ENCODE measurements at places on chromosomes 3 and 15.

GRCh38 chr15:83947156-83947555 is 288.4 kb upstream of the GOLGA6L4 start:
- no peak for DNase-seq

DNA sequence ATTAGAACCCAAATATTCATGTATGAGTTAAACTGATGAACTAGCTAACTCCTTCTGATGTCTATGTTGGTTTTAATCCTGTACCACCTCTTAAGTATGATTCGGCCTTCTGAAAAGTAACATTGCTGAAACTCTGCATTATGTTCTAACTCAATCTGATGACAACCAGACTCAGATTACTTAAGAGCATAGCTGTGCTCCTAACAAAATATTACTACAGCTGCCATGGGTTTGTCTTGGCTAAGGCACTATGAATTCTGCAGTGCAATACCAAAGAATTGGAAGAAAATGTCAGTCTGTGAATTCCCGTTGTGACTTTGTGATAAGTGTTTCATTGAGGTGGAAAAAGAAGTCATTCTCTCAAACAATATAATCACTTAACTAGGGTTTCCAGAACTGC is 224.4 kb downstream of the ZMAT3 start:
- DNase-seq = peak; percentile 21

DNA sequence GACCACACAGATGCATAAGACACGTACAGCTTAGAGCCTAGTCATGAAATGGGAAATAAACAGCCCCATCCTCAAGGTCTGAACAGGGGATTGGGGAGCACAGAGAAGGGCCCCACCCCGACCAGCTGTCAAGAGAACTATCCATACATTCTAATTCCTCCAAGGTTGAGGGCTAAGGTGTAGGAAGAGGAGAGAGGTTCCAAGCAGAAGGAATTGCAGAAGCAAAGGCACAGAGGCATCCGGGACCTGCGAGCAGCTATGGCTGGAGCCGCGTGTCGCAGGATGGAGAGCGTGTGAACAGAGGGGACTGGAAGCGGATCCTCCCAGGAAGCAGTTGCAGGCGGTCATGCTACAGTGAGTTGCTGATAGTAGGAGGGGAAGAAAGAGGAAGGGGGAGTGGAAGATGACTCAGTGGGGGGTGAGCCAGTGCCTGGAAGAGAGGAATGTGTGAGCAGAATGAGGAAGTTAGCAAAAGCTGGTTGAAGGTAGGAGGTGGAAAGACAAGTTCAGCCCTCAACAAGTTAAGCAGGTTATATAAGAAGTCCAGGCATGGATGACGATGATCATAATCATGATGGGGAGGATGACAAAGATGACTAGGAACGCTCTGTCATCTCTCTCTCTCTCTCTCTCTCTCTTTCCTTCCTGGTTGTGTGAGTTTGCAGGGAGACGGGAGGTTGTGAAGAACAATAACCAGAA is 89.7 kb downstream of the LIPC start:
- peak; percentile 33 for DNase-seq

DNA sequence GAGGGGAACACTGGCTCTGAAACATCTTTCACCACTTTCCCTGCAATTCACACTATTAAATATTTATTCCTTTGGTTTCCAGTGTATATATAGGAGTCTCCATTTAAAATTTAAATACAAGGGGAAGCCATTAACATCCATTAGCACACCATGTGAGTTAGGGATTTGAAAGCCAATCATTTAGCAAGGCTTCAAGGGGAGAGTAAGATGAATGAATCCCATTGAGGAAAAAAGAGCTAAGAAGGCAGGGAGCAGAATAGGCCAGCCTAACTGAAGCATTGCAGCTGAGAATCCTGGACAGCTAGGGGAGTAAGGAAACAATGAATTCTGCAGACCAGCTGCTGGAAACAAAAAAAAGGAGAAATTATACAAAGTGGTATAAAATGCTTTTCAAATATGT is 426.1 kb downstream of the IL5RA start:
- DNase-seq = no peak

GRCh38 chr3:29614954-29615353 is 334.1 kb downstream of the RBMS3 start:
- no peak for DNase-seq

DNA sequence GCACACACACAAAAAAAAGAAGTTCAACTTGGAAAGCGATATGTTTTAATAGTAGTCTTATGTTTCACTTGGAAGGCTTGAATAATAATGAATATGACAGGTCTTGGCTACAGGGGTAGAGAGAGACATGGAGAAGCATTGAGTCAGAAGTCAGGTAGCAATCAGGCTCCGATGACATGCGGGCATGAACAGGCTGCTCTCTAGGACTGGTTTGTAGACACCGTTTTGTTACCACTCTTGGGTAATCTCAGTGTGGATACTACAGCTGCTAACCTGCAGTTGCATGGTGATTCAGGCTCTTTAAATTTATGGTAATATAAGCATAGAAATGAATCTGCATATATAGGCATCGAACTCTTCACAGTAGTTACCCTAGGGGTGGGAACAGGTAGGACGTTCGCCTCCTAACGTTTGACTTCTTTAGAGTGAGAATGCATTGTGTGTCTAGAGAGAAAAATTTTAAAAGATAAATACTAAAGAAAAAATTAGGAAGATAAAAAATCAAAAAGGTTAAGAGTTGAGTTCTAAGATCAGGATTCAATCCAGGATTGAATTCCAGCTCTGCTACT is 241.6 kb upstream of the KBTBD8 start:
- DNase-seq = no peak

DNA sequence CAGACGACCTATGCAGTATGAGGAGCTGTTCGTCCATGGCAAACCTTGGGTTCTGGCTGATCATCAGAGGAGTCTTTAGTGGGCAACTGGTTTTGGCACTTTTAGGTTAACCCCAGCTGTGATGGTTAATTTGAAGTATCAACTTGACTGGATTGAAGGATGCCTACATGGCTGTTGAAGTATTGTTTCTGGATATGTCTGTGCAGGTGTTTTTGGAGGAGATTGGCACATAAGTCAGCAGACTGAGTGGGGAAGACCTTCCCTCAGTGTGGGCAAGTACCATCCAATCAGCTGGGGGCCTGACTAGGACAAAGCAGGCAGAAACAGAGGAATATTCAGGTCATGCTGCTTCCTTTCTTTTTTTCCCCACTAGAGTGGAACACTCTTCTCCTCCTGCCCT is 284.1 kb downstream of the NFKBIZ start:
- no peak for DNase-seq

DNA sequence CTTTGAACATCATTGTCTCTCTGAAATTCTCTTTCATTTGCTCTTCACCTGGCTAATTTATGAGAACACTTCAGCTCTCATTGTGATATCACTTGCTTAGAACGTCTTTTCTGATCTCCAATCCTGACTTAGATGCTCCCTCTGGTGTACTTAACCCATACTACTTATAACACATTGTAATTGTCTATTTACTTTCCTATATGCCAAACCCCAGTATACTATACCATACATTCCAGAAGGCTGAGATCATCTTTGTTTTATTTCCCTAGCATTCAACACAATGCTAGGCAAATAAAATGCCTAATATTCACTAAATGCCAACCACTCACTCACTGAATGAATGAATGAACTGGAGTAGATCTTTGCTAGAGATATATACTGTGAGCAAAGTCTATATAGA is 27.0 kb upstream of the PEX5L start:
- no peak for DNase-seq

DNA sequence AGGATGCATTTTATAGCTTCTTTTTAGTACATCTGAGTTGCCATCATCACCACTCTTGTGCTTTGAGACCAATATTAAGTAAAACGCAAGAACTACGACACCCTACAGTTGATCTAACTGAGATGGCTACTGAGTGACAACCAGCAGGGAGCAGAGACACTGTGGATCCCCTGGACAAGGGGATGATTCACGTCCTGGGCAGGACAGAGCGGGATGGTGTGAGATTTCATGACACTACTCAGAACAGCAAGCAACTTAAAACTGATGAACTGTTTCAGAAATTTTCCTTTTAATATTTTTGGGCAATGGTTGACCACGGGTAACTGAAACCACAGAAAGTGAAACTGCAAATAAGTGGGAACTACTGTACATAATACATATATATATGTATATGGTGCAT is 299.2 kb downstream of the ADAMTS17 start:
- no peak for DNase-seq

- DNase-seq = no peak
Measured at GRCh38 chr3:122996038-122996580, 31.5 kb downstream of the SEMA5B start.

- peak; percentile 23 for DNase-seq
Measured at GRCh38 chr15:38398134-38398533, 55.8 kb upstream of the FAM98B start.

DNA sequence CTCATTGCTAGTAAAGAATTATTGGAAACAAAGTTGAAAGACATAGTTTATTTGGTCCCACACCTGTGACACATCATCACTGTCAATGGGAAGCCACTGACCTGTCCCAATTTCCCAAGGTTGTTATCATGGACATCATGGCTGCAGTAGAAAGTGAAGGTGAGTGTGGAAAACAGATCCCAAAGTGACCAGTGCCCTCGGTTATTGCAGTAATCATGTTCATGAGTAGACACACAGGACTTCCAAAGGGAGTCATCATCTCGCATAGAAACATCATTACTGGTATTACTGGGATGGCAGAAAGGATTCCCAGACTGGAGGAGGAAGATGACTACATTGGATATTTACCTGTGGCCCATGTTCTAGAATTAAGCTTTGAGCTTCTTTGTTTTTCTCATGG is 14.7 kb downstream of the TF start:
- no peak for DNase-seq

GRCh38 chr3:170889630-170890029 is 18.8 kb downstream of the EIF5A2 start:
- no peak for DNase-seq

GRCh38 chr3:8103954-8104353 is 397.7 kb upstream of the LMCD1 start:
- no peak for DNase-seq

DNA sequence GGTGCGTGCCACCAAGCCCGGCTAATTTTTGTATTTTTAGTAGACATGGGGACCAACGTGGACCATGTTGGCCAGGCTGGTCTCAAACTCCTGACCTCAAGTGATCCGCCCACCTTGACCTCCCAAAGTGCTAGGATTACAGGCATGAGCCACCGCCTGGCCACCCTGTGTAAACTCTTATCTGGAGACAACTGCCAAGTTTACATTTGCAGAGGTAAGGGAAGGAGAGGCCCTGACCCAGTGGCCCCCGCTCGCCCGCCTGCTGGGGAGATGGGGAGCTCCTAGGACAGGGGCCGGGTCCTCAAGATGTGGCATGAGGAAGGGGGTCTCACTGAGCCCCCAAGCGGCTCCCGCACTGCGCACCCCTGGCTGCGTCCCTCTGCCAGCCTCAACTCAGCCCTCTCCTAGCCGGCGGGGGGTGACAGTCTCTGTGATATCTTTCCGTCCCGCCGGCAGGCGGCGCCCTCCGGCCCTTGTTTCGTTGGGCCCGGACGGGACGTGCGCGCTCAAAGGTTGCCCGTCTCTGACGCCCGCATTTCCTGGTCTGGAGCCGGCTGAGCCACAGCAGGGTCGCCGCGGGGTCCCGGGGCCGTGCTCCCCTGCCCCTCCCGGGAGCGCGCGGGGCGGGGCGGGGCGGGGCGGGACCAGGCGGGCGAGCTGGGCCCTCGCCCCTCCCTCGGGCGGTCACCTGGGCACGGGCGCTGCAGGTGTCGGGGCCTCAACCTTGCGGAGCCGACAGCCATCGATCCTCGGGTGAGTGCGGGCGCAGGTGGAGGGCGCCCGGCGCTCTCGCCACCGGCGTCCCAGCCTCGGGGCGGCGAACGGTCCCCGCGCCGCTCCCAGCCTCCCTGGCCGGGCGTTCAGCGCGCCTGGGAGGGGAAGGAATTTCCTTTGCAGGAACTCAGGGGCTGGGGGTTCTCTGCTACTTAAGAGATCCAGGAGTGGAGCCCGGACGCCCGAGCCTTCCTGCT is at the start of gene GPR160:
TSS of gene GPR160 (plus strand) at position 533 of the 971 bp plus-strand sequence. CDS start 45,978 bp downstream, outside the sequence.
- DNase-seq = peak; percentile 57

DNA sequence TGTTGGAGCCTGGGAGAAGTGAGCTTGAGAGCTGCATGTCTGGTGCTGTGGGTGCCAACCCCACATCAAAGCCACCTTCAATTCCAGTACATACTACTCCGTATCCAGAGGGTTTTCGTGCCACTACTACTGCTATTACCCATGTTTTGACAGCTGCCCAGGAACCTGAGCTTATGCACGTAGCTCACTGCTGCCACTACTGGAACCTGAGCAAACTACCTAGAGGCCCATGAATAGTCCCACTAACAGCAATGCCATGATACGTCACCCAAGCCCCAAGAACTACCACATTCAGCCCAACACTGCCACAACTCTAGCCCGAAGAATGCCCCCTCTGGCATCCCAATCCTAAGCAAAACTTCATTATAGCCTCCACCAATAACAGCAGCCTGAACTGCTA is 215.2 kb upstream of the BCHE start:
- DNase-seq = no peak

Measured in heart right ventricle (tissue), 16 donors.